Cardiac fibroblast (primary cell): ENCODE measurements at places on chromosomes 1 and 21.

GRCh38 chr1:24400065-24400464, 13.5 kb downstream of the STPG1 start:
- DNase-seq, result no peak

DNA sequence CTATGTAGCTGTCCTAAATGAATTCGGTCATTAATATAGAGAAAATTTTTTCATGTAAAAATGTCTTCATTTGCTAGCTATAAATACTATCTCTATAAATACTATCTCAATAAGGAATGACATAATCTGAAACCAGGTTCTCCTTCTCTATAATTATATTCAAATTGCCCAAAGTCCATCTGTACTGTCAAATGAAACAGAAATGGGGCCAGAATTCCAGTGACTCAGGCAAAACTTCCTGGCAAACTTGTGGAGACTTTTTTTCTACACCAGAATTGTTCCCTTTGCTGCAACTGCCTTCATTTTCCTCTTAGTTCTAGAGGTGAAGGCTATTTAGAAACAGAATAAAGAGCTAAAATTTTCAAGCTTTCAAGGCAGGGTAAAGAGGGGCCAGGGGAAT, 152.5 kb downstream of the KCNH1 start:
- DNase-seq, result no peak

DNA sequence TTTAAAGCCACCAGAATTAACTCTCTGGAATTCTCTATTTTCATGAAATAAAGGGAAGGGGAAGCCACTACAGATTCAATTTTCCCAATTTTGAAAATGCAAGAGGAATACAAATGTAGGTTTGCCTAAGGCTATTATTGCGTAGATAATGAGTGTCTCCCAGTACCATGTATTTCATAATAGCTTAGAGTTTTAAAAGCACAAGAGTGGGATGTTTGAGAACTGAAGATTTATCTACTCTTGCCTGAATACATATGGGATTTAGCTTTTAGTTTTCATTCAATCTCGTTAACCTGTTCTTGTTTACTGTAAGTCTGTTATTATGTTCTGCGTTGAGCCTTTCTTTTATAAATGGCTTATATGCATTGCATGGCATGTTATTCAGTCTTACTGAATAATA, 795.1 kb downstream of the BRINP3 start:
- DNase-seq, result no peak

DNA sequence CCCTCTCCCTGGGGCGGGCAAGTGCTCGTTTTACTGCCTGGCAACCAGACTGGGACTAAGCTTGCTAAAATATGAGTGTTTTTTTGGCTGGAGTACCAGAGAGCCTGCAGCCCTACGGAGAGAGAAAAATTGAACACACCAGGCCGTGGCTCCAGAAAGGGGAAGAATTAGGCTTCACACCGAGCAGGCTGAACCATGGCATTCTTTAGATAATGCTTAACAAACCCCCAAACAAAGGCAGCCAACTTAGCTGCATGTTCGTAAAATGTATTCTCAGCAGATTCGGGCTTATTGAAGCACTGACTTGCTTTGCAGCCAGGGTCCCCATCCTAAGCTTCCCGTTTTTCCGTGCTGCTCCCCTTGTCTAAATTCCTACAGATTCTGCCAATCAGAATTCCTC, 76.6 kb downstream of the LMX1A start:
- no peak for DNase-seq

GRCh38 chr21:33108228-33108627, 38.3 kb downstream of the OLIG1 start:
- DNase-seq, result no peak

DNA sequence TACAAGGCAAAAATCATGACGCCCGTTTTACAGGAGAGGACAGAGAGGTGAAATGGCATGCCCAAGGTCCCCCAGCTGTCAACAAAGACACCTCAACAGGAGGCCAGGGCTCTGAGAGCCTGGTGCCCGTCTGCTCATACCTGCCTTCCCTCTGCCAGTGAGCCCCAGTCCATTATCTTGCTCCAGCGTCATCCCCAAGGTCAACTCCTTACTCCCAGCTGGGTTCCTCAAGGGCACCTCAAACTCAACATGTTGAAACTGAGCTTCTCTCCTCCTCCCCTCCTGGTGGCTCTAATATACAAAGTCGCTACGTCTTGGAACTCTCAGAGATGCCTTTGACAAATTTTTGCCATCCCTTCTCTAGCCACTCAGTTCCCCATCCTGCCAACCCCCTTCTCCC, 3.2 kb downstream of the PBXIP1 start:
- no peak for DNase-seq

GRCh38 chr1:188466539-188466938, 1637.8 kb downstream of the PLA2G4A start:
- no peak for DNase-seq

GRCh38 chr1:58966917-58967740, 183.3 kb upstream of the JUN start:
- DNase-seq, result no peak

- DNase-seq, result no peak
Measured at GRCh38 chr1:72050551-72050950, 231.8 kb downstream of the NEGR1 start.
